ENCODE measurements at places on chromosomes 2 and 18.

- DNase-seq = no peak
Observed at GRCh38 chr2:63875559-63876245, 34.0 kb downstream of the UGP2 start.

DNA sequence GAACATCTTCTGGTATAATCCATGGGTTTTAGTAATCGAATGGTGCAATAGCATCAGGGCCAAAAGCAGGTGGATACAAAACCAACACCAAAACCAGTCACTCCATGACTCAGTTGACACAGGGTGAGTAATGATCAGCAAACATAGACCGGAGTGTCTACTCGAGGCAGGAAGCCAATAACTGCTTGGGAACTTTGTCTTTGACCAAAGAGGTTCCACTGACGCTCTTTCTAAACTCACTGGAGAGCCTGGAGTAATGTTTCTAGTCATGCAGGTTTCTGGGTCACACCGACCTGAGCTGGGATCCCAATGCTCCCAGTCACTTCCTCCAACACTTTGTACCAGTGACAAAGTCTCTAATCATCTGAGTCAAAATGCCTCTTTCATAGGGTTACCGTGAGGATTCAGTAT, 30.9 kb downstream of the MREG start:
- no peak for DNase-seq

DNA sequence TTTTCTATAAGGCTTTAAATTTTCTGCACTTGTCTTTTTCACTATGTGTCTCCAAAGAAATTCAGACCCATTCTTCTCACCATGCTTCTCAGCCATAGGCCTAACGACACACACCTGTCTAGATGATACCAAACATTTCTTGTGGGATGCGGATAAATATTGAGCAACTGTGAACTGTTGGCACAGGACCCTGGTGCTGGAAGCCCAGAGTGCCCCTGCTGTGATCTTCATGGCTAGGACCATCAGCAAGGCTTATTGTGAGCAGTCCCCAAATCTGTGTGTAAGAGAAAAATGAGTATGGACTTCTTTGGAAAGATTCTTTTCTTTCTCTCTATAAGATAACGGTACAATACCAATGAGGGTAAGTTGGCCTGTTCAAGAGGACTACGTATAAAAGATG, 54.1 kb upstream of the NCK2 start:
- no peak for DNase-seq

DNA sequence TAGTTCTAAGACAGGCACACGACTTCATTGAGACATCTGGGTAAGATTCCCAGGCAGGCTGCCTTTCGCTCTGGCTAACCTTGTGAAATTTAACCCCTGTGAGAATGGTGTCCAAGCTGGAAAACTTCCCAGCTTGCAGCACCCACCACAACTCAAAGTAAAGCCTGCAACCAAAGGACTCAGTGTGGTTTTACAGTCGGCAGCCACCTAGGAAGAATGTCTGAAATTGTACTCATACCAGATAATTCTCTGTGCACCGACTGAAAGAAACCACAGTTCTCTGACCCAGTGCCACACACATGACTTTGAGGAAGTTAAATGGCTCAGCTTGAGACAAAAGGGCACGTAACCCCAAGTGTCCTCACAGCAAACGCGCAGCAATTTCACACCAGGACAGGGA, 125.7 kb downstream of the RBMS1 start:
- no peak for DNase-seq

GRCh38 chr2:112683550-112684414, 37.0 kb upstream of the NT5DC4 start:
- DNase-seq = no peak

- DNase-seq = no peak
Observed at GRCh38 chr18:41226186-41226585, 728.8 kb upstream of the PIK3C3 start.

DNA sequence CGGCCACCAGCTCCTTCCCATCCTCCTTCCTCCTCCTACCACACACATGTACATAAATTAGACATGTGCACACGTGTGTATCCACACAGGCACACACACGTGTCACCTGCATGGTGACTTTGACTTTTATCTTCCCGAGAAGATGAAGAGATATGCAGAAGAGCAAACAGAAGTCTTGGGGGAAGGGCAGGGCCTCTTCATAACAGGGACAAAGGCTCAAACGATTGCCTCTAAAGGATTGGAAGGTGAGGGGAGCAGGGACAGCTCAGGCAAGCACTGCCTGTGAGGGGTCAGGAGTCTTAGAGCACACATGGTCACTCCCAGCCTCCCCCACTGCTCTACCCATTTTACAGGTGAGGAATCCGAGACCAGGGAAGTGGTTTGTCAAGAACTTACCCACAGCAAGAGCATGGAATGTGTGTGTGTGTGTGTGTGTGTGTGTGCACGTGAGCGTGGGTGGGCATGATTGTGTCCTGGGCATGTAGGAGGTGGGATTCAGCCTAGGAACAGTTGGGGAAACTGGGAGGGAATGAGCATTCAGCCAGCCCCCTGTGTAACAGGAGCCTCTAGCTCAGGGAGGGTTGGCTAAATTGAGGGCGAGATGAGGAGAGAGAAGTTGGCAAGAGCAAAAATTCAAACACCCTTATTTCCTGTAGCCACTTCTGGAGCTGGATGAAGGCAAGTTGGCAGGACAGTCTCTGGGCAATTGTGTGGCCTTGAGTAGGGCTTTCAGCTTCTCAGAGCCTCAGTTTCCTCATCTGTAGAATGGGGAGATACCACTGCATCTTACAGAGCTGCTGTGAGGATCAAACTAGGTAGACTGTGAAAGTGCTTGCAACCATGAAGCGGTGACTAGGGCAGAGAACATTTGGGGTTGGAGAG, 24.2 kb downstream of the CIB4 start:
- no peak for DNase-seq

GRCh38 chr2:196173505-196173904, 2.1 kb upstream of the STK17B start:
- DNase-seq = no peak

- no peak for DNase-seq
Observed at GRCh38 chr2:120929829-120930228, 194.2 kb downstream of the GLI2 start.

DNA sequence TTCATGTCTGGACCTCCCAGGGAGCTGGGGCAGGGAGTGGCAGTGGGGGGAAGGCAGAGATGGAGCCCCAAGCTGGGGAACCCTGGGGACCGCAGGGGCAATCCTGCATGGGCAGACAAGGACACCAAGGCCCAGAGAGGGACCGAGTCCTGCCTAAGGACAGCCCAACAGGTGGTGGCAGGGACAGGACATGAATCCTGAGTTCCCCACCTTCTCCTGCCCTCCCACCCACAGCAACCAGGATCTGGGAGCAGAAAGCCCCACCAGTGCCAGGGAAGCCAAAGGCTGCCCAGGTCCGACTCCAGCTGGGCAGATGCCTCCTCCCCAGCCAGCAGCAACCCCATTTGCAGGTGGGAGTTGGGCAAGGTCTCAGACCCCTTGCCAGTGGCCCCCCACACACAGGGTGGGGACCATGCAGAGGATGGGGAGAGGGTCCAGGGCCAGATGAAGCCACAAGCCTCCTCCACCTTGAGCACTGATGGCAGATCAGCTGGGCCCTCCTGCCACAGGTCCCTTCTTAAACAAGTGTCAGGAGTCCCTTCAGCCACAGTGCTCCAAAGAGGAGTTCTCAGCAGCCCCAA, 6.3 kb downstream of the ADRA2B start:
- DNase-seq = no peak

- no peak for DNase-seq
Observed at GRCh38 chr18:61154866-61155265, 178.4 kb upstream of the CDH20 start.

DNA sequence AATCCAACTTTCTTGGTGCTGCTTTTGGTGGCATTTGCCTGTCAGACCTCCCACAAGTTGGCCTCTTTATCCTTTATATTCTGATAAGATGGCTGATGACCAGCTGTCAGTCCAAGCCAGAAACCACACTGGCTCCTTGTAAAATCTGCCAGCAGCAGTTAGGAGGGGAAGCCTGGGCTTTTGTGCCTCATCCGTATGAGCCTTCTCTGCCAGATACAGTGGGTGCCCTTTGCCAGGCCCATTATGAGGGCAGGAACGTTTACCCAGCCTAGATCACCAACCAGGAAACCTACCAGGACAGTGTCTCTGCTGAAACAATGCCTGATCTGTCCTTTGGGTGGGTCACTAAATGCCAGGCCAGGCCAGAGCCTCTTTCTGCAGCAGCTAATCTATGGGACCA, 202.9 kb upstream of the SP5 start:
- DNase-seq = no peak

GRCh38 chr2:86628091-86628522, 4.4 kb upstream of the RNF103 start:
- no peak for DNase-seq

- no peak for DNase-seq
Observed at GRCh38 chr2:2824588-2824987, 493.5 kb upstream of the MYT1L start.

DNA sequence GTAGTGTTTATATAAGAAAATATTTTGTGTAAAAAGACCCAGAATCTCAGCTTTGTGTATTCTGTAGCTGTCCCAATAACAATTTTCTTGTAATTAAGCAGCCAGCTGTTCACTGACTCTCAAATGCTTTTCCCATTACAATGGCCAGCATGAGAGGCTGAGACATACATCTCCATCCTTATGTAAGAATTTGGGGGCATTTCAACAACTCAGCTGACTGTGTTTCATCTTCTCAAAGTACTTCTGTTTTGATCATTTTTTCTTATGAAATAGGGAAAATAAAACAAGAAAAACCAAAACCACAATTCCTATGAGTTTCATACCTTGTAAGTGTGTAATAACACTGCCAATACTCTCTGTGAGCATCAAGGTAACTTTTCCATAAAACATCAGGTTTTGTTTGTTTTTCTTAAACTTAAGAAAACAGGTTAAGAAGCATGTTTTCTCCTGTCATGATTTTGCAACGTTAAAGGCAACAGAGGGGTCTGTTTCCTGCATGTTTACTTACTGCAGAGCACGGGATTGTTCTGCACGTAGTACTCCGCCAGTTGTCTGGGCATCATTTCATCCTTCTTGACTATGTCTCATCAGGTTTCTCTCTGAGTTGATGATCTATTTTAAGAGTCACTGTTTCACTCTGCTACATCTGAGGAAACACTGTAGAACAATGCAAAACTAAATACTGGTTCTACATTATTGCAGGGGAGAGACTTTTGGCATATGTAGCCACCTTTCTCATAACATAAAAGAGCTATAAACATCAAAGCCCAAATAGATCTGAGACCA, 62.9 kb upstream of the CYRIA start:
- no peak for DNase-seq

GRCh38 chr18:755506-755905, 43.1 kb upstream of the ENOSF1 start:
- DNase-seq = no peak

DNA sequence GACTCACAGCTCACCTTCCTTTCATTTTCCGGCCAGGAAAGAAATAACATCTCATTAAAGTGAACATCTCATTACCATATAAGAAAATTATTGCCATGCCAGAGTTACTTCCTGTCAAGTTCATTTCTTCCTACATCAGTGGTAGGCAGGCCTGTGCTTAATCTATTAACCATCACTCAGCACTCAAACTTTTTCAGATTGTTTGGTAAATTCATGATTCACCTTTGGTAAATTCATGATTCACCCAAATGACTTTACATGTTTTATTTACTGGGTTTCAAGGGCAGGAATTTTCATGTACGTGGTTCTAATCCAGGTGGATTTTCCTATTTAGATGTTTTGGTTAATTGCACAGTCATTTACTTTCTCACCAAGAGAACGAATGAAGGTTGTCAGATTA, 116.5 kb downstream of the CSRNP3 start:
- DNase-seq = no peak

- DNase-seq = no peak
Observed at GRCh38 chr2:212897296-212897695, 254.1 kb downstream of the IKZF2 start.

GRCh38 chr2:191951376-191951775, 104.5 kb upstream of the CAVIN2 start:
- DNase-seq = no peak

GRCh38 chr18:76720683-76721082, 101.7 kb upstream of the ZNF236 start:
- no peak for DNase-seq

DNA sequence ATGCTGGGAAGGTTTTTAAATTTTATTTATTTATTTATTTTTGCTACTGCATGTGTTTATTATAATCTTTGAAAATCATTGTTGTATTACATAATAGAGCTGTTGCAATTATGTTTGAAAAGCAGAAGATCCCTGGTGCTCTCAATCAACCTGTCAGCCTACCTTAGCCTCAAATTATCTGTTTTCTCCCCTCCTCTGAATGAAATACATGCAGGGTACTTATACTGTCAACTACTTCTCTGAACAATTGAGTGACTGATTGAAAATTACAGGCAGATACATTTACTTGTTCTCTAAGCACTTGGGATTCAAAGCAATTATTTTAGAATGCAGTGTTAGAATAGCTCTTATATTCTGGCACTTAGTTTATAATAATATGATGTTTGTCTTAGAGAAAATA, 8.1 kb downstream of the KYNU start:
- no peak for DNase-seq

- DNase-seq = no peak
Observed at GRCh38 chr2:234308813-234309195, 188.1 kb downstream of the ARL4C start.

DNA sequence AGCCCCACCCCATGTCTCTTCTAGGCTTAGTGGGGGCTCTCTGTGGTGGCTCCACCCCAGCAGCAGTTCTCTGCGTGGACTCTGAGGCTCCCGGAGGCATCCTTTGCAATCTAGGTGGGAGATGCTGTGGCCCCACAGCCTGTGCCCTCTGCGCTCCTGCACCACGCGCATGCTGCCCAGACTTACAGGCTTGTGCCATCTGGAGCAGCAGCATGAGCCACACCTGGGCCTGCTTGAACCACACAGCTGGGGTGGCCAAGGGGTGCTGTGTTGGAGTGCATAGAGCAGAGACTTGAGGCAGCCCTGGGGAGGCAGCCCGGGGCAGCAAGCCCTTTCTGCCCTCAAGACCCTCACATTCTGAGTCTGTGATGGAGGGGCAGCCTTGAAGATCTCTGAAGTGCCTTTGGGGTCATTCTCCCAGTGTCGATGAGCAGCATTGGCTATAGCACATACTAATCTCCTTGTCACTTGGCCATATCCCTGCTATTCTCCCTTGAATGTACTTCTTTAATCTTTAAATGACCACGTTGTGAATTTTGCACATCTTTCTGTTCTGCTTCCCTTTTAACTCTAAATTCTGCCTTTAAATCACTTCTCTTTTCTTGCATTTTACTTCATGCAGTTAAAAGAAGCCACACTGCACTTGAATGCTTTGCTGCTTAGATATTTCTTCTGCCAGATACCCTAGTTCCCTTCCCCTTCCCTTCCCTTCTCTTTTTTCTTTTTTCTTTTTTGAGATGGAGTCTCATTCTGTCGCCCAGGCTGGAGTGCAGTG, 62.4 kb downstream of the NCAPH start:
- no peak for DNase-seq

GRCh38 chr2:134324947-134325346, 71.1 kb downstream of the MGAT5 start:
- DNase-seq = no peak

GRCh38 chr2:8799004-8799403, 38.4 kb downstream of the KIDINS220 start:
- DNase-seq = no peak

GRCh38 chr2:149221898-149222297, 108.5 kb upstream of the LYPD6 start:
- DNase-seq = no peak

All from stimulated activated CD4-positive, alpha-beta T cell treated with anti-CD3 and anti-CD28 coated beads, TNF-alpha, amount 100 ng/mL, for 4 hours (primary cell).